Small intestine (tissue), 16 donors: ENCODE measurements at places on chromosomes 3 and 15.
A peak's percentile ranks its signal among the peaks of the same experiment; 100 is the strongest.

DNA sequence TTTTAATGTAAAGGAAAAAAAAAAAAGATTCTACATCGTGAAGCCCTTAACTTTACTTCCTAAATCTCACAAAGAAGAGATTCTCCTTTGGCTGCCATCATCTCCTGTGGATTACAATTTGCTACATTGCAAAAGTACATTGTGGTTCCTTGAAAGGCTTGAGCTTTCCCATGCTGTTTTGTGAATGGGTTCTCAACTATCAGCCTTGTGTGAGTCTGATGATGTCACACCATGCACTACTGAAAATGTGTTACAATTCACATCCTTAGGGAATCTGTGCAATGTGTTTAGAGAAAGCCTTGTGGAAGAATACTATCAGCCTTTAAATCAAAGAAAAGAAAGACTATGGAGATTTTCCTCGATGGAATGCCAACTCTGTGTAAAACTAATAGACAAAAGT lies 510.0 kb upstream of the ALCAM start:
- DNase-seq: no peak

DNA sequence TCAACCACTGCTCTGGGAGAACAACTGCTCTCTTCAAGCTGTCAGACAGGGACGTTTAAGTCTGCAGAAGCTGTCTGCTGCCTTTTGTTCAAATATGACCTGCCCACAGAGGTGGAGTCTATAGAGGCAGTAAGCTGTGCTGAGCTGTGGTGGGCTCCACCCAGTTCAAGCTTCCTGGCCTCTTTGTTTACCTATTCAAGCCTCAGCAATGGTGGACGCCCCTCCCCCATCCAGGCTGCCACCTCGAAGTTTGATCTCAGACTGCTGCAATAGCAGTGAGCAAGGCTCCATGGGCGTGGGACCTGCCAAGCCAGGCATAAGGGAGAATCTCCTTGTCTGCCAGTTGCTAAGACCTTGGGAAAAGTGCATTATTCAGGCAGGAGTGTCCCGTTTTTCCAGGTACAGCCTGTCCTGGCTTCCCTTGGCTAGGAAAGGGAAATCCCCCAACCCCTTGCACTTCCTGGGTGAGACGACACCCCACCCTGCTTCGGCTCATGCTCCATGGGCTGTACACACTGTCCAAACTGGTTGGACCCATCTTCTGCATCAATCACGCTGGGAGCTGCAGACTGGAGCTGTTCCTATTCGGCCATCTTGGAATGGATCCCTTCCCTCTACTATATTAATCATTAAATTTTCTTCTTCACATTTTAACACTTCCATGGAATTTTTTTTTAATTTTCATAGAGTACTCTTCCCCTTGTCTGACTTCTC lies 167.0 kb upstream of the UBE2E2 start:
- peak; percentile 2 for DNase-seq

DNA sequence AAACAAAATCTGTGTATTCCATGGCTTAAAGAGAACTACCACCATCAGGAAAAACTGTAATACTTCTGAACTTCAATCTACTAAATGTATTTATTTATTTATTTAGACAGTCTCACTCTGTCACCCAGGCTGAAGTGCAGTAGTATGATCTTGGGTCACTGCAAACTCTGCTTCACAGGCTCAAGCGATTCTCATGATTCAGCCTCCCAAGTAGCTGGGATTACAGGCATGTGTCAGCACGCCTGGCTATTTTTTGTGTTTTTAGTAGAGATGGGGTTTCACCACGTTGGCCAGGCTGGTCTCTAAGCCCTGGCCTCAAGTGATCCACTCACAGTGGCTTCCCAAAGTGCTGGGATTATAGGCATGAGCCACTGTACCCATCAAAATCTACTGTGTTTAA lies 202.3 kb upstream of the POU1F1 start:
- DNase-seq: no peak

DNA sequence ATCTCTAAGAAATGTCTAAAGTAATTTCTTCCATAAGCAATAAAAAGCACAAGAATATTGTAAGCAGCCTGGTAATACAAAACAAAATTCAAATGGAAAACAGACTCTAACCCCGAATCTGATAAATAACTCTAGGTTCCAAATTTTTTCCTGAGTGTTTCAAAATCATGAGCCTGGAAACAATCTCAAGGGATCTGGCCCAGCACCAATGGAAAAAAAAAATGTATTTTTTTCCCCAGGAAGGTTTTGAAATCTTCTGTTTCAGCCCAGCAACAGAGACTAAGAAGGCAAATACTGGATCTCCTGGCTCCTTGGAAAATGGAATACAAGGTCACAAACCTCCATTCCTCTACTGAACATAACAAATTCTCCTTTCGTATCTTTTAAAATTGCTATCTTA lies 13.0 kb downstream of the TBC1D2B start:
- DNase-seq: no peak

GRCh38 chr15:51736069-51736468 lies 1.4 kb downstream of the LYSMD2 start:
- DNase-seq: no peak

- peak; percentile 77 for DNase-seq
These were observed at the start of gene SLCO2A1 for GRCh38 chr3:134029734-134030378. TSS of gene SLCO2A1 (minus strand) at chr3:134029925. CDS start at chr3:134029802, 123 bp downstream.
